ENCODE measurements at places on chromosomes 7 and 10.

DNA sequence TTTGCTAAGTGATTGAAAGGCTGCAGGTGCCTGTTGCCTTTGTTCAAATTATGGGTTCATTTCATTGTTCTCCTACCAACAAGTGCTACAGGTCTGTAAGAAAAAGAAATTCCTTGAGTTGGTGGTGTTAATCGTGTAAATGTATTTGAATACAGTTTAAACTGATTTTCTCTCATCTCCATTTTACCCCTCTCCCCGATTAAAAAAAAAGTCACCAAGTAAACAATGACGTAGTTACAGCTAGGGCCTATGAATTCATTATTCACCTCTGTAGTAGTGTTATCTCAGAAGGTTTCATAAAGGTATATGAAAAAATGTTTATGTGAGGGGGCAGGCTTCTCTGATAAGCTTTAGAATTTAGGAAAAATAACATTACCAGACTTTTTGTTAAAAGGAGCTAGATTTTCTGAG is 1.1 kb downstream of the REEP3 start:
- DNase-seq, result peak; percentile 33

- no peak for DNase-seq
These were observed 7.7 kb upstream of the IL15RA start for GRCh38 chr10:5985029-5985428.

DNA sequence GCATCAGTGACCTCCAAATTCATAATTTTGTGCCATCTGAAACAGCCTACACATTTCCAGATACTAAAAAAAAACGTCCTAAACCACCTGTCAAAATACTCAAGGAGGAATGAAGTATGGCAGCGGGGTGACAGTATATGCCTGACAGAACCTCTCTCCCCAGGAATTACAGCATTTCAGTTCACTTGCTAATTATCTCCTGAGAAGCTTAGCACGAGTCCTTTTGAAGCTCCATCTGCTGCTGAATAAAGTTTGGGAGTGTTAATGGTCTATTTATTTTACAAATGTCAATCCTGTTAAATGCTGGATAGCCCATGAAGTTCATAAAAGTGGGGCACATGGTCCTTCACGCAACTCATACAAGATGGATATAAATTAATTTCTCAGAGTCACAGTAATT is 29.4 kb upstream of the ANLN start:
- DNase-seq, result no peak

DNA sequence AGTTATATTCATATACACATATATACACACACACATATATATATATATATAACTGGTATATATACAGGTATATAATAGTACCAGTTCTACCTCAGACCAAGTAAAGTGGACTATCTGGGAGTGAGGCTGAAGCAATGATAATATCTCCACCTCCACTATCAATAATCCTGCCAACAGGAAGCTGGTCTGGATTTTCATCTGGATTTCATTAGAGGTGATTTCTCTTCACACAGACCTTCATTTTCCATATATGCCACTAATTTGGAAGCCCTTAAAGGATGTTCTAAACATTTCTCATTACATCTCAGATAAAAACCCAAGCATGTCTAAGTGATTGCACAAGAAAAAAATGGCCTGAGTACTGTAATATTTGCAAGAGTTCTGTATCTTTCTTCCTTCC is 1.7 kb upstream of the SLC35B4 start:
- DNase-seq, result no peak

GRCh38 chr7:595621-596010 is 76.0 kb upstream of the PDGFA start:
- DNase-seq, result no peak

DNA sequence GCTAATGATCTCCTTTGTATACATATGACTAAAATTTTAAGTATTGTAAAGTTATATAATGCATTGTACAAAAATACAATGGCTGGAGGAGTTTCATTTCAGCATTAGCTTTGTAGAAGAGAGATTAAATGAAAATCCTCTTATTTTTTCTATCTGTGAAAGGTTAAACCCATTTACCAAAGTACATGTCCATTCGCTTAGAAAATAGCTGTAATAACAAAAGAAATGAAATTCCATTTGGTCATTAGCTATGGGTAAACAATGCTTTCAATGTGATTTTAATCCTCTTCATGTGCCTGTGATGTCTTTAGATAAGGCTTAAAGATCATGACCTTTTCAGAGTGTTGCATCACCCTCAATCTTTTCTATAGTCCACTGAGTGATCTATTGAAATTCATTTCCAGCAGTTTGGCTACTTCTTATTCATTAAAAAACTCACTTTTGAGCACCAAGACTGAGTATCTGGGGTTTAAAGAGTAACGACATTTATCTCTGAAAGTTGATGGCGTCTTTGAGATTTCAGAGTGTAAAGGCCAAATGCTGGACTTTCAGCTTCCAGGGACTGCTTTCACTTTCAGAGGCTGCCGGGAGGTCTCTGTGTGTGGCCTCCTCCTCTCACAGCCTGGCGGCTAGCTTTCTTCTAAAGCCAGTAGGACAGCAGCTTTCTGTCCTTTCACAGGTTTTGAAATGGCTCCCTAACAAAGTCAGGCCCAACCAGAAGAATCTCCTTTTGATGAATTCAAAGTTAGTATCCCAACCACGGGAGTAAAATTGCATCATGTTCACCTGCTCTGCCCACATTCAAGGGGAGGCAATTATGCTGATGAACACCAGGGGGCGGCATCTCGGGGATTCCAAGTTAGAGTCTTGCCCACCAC is 701.4 kb upstream of the COBL start:
- DNase-seq, result peak; percentile 19

DNA sequence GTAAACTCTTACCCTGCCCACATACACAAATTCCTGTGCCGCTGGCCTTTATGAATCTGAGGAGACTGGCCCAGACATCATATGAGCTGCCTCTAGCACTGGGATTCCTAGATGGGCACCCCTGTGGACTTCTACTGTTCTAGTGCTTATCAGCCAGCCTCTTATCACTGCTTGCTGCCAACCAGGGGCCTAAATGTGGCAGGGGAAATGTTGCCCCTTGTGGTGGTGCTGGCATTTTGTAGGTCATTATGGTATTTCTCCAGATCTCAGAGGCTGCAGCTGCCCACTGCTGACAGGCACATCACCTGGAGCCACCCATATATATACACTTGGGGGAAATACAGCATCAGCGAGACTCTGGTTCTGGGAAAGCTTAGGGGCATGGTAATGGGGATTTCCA is 5.4 kb downstream of the SFR1 start:
- DNase-seq, result peak; percentile 64

GRCh38 chr7:143322760-143323633 is 7.1 kb downstream of the CLCN1 start:
- no peak for DNase-seq

DNA sequence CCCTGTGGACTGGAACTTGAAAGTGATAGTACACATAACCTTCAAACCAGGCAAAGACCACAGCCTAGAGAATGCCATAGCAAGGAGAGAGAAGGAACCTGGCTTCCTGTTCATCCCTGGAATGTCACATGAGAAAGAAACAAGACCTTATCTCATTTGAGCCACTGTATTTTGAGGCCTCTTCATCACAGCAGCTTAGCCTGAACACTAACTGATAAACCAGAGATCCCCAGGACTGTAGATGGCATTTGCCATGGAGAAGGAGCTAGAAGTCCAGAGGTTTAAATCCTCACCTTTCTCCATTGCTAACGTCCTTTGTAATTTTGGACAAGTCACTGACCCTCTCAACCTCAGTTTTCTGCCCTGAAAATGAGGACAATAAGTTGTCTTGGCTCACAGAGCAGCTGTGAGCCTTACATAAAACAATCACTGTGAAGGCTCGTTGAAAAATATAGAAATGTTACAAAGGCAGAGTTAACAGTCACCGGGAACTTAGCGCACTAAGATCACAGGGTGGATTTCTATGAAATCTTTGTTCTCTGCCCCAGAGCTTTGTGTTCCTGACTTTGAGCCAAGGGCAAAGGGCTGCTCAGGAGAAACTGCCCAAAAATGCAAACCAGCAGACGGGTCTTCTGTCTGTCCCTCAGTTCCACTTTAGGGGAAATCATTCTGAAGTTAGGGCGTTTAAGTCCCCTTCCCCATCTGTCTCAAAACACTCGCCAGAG is 197.0 kb downstream of the USP6NL start:
- no peak for DNase-seq

- DNase-seq, result no peak
These were observed 217.4 kb upstream of the PPP2R2D start for GRCh38 chr10:131683281-131683861.

GRCh38 chr10:125479059-125479458 is 203.9 kb downstream of the TEX36 start:
- DNase-seq, result no peak

GRCh38 chr10:50402466-50402865 is 151.2 kb upstream of the ASAH2 start:
- no peak for DNase-seq

DNA sequence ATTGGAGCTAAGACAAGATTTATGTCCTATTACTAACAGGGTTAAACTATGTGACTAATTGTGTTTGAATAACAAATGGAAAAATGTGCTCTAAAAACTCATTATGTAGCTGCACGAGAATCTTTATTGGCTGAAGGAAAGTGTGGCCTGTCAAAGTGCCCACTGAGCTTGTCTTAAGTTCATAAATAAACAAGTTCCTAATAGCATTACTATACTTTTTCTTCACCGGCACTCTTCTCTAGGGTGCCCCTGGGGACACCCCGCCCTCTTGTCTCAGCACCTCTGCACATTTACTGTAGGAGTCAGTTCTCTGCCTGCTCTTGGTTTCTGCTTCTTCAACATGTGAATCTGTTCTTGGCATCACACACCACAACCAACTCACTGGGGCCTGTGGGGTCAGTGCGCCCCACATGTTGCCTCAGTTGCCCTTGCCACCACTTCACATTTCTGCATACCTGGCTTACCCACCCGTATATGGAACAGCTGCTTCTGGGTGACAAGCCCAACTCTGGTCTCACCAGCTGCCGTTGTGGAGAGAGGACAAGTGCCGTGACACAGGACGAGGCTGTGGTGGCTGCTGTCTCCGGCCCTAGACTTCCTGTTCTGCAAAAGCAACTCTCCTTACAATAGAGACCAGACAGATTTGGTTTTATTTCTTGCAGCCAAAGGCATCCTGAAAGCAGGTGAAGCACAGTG is 96.3 kb upstream of the DDC start:
- DNase-seq, result no peak

DNA sequence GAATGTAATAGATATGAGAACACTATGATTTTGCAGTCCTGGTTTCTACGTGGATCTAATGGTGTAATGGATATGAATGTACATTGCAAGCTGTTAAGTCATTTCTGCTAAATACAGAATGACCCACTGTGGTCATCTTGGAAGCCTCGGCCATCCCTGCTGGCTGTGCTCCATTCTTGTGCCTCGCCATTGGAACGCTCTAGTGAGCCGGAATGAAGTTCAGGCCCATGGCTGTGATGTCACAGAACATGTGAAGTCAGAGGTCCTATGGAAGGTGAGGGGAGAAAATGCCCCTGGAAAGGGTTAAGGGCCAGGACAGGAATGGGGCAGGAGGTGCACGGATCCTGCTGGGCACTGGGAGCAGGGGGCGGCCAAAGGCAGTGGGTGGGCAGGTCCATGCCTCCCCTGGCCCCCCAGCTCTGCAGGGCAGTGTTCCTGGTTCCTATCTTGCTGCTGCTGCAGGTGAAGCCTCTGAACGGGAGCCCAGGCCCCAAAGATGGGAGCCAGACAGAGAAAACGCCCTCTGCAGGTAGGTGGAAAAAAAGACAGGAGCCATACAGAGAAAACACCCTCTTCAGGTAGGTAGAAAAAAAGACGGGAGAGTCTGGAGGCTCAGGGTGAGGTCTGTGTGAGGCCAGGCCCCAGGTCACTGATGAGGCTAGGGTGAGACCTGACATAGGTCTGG is at the start of gene LLCFC1:
Gene LLCFC1, plus strand, starts transcription at position 259 of the 685 bp plus-strand sequence. Its CDS starts 138 bp downstream, at position 397.
- peak; percentile 9 for DNase-seq

DNA sequence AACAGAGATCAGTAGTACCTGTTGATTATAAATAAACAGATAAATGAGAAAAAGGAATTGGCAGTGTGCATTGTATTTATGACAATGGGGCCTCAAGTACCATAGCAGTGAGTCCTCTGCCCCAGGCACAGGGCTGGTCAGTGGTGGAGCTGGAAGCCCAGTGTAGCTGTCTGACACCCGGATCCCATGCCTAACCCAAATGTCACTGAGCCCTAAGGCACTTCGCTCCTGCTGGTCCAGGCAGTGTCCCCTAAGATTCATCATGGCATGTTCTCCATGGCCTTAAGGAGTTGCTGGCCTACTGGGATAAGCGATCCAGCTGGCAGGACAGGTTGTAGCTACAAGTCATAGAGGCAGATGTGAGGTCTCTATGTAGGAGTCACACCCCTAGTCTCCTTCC is 3.3 kb upstream of the ZNF736 start:
- DNase-seq, result no peak

DNA sequence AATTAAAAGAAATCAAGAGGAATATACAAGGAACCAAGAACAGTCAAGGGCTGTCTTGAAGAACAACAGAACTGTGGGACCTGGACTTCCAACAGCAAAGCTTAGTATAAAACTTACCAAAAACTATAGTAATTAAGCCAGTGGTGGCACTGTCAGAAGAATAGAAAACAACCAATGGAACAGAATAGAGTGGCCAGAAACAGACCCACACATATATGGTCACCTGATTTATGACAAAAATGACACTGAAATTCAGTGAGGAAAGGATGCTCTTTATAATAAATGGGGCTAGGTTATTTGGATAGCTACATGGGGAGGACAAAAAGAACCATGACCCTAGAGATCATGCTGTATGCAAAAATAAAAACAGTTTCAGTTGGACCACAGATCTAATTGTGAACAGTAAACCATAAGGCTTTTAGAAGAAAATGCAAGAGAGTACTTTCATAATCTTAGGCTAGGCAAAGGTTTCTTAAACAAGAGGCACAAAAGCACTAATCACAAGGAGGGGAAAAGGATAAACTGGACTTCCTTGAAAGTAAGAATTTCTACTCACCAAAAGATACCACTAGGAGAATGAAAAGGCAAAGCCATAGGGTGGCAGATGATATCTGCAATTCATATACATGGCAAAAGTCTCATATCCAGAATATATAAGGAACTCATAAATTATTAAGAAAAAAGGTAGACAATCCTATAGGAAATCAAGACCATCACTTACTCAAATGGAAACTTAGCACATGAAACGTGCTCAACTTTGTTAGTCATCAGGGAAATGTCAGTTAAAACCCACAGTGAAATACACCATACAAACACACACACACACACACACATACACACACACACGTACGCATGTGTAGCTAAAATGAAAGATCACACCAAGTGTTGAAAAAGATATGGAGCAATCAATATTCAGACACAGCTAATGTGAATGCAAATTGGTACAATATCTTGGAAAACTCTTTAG is 20.8 kb downstream of the HYCC1 start:
- DNase-seq, result no peak

DNA sequence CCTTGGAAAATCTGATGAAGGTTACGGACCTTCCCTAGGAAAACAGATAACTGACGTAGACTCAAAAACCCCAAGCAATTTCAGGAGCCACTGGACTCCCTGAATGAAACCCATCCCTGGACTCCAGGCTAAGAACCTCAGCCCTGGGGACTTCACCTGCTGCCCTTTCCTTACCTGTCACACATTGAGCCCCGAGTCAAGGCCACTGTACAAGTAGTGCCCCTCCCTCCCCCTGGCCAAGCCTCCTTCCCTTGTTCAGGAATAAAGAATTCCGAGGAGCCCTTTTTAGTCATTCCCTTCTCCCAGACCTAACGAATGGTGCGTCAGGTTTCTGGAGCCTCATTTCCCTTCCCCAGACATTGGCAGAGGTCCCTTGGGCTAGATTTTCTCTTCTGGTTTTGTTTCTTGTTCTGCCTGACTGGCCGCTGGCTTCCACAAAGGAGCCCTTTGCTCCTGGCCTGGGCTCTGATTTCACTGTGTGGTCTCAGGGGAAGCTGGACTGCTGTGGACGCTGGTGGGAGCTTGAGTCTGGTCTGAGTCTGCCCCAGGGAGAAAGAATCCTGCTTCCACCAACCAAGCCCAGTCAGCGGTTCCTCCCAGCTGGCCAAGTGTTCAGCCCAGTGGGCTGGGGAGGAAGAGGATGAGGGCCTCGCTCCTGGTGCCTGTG is 31.7 kb downstream of the ZNF775 start:
- no peak for DNase-seq

Measured in A549 (cell line).